ENCODE measurements at places on chromosomes 1 and 21.

- DNase-seq, result no peak
Observed at GRCh38 chr1:66397192-66397591, 136.8 kb upstream of the SGIP1 start.

- no peak for DNase-seq
Observed at GRCh38 chr1:9302745-9303524, 10.2 kb downstream of the SPSB1 start.

DNA sequence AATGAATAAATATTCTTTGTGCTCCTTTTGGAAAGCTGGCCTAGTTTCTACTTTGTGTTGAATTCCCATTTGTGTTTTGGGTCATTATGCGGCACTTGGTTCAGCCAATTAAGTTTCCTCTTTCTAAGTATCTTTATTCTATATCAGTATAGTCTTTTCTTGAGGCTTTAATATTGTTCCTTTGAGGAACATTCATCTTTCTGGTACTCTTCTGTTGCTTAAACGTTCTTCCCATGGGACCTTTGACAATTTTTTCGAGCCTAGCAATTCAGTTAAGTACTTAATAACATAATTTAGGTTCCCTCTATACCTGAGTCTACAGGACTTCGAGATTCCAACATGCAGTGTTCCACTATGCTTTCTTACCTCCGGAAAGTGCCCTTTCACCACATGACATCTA is 24.9 kb downstream of the ZBTB40 start:
- DNase-seq, result no peak

DNA sequence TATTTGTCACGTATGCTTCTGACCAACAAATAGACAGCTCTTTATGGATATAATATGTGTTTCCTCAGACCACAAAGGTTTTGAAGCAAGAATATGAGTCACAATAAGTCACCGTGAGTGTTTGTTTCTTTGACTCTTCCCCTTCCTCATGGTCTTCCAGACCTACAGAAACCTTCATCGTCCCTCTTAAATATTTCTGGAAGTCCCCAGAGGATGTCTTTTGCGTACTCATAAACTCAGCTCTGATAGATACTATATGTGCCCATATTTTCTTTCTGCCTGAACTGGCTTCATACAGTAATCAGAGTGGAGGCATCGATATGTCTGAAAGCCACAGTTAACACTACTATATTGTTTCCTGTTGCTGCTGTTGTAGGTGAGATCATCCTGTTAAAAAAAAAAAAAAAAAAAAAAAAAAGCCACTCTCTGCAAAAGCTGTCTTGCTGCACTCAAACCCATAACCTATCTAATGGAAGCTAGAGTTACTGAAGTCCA is 38.4 kb downstream of the ADAMTS1 start:
- DNase-seq, result no peak

GRCh38 chr21:29077651-29078090 is 4.2 kb upstream of the CCT8 start:
- no peak for DNase-seq

DNA sequence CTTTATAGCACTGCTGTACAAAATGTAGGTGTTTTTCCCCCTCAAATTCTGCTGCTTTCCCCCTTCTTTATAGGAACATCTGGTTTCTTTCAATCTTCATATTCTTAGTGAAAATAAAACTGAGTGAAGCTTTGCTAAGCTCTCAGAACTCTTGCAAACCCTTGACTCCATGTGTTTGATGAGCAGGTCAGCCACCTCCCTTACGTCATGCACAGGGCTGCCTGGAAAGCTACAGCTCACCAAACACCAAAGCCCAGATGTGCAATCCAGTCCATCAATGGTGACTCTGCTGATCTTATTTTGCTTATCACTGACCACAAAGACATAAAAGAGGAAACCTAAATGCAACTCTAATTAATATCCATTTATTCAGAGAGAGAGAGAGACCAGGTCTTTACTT is 5.5 kb downstream of the CACNA1E start:
- no peak for DNase-seq

GRCh38 chr1:177737456-177737855 is 232.4 kb downstream of the SEC16B start:
- DNase-seq, result no peak

DNA sequence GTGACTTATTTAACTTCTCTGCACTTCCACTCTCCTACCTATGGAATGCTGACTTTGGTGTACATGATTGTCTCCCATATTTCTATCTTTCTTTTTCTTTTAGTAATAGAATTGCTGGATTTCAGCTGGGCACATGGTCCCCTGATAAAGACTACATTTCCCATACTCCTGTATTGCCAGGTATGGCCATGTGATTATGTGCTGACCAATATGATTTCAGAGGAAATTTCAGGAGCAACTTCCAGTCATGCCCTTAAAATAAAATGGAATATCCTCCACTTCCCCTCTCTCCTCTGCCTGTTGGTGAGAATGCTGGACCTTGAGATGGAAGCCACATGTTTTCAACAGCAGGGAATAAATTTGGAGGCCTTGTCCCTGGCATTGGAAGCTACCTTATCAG is 130.7 kb upstream of the IGSF21 start:
- DNase-seq, result no peak

- no peak for DNase-seq
Observed at GRCh38 chr1:229059671-229060539, 211.0 kb upstream of the RAB4A start.

DNA sequence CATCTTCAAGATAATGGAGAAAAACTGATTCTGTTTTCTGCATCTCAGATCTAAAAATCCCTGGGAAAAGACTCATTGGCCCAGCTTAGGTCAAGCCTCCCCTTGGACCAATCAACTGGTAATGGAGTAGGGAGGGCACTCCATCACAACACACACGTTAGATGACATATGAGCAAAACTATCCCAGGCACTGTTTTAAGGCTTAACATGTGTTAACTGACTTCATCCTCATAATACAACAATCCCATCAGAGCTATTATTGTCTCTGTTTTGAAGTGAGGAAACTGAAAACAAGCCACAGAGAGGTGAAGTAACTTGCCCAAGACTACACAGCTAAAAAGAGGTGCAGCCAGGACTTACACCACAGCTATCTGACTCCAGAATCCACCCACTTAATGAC is 14.7 kb upstream of the CITED4 start:
- DNase-seq, result no peak

DNA sequence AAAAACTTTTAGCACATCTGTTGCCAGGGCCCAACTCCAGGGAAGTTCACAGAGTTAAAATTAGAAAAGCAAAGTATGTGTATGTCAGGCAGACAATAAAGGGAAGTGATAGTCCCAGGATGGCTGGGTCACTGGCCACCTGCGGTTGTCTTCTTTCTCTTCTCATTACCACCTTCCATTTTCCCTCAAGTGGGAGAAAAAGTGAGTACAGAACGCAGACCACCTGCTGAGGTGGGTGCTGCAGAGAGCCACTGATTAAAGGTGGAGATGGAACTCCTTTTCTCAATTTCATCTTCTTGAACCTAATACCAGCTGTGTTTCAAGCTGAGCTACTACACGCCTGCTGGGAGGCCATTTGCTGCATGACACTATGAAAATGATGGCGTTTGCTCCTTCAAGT is 88.8 kb upstream of the PDE4B start:
- no peak for DNase-seq

GRCh38 chr1:7769673-7770412 is 1.3 kb upstream of the VAMP3 start:
- DNase-seq, result no peak

DNA sequence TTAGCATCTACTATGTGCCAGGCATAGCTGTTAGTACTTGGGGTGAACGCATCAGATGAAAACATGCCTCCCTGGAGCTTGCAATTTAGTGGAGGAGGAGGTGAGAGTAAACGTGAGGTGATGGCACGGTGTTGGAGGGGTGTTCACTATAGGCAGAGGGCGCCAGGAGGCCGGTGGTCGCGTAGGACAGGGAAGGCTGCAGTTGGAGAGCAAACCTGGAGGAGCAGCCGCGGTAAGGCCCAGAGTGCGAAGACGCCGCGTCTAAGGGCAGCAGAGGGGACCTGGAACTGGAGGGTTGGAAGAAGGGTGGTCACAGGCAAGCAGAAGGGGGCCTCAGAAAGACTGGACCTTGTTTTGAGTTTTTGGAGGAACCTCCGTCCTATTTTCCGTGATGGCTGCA is 30.2 kb upstream of the TRIM17 start:
- DNase-seq, result no peak

DNA sequence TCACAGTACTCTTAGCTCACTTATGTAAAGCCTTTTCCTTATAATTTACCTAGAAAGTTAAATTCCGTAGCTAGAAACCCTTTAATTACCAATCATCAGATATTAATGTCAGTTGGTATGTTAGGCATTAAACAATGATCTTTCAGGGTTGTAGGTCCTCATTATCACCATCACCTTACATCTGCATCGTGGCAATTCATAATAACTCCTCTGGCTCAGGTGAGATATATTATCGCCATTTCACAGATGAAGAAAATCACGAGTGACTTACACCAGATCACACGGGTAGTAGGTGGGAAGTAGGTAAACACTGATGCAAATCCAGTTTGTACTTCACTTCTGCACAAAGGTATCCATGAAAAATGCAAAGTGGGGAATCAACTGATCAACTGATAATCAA is 639 bp downstream of the NUP133 start:
- DNase-seq, result no peak

- DNase-seq, result no peak
Observed at GRCh38 chr1:76613886-76614285, 253.4 kb upstream of the ST6GALNAC5 start.

- DNase-seq, result no peak
Observed at GRCh38 chr1:191588905-191589304, 569.4 kb upstream of the RGS18 start.

- no peak for DNase-seq
Observed at GRCh38 chr1:208189183-208189582, 55.0 kb downstream of the PLXNA2 start.

DNA sequence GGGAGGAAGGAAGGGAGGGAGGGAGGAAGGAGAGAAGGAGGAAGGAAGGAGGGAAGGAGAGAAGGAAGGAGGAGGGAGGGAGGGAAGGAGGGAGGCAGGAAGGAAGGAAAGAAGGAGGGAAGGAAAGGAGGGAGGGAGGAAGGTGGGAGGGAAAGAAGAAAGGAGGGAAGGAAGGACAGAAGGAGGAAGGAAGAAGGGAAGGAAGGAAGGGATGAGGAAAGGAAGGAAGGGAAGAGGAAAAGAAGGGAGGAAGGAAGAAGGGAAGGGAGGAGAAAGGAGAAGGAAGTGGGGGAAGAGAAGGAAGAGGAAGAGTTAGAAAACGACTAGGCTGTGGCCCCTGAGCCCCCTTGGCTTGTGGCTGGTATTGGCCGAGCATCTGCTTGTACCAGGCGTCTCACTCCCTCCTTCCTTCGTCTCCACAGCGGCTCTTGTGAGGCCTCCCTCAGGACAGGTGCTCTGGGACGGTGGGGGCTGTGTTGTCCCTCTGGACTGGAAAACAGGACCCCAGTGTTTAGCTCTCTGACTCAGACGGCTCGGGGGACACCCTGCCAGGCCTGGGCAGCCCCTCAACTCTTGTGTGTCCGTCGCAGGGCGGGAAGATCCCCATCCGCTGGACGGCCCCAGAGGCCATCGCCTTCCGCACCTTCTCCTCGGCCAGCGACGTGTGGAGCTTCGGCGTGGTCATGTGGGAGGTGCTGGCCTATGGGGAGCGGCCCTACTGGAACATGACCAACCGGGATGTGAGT is 36.2 kb upstream of the C1QA start:
- DNase-seq, result no peak

GRCh38 chr1:43009274-43009673 is 50.6 kb upstream of the SLC2A1 start:
- no peak for DNase-seq

GRCh38 chr1:206122686-206123085 is 5.5 kb upstream of the AVPR1B start:
- DNase-seq, result no peak

DNA sequence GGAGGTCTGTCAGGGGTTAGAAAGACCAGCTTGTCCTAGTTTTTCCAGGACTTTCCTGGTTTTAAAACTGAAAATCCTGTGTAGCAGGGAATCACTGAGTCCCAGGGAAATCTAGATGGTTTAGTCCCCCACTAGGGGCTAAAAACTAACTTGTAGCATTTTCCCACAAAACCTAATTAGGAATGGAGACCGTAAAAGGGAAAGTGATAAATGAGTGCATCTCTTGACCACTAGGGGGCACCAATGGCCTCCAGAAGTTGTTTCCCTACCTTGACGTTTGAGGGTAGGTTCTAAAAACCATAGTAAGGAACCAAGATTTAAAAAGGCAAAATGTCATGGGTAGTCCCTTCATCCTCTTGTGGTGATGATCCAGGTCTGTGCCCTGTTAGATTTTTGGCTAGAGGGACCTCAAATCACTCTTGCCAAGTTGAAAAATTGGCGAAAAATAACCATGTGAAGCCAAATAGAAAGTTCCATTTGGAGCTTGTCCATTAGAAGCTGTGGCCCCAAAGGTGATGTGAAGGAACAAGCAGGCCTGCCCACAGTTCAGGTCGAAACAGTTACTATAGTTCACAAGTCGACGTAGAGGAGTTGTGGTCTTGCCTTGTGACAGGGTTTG is 24.5 kb downstream of the CLIC6 start:
- no peak for DNase-seq

GRCh38 chr1:244056577-244056976 is 5.5 kb downstream of the ZBTB18 start:
- DNase-seq, result no peak

GRCh38 chr1:155277902-155278688 is 832 bp downstream of the HCN3 start:
- no peak for DNase-seq

- no peak for DNase-seq
Observed at GRCh38 chr21:26983576-26983975, 16.7 kb upstream of the ADAMTS5 start.

DNA sequence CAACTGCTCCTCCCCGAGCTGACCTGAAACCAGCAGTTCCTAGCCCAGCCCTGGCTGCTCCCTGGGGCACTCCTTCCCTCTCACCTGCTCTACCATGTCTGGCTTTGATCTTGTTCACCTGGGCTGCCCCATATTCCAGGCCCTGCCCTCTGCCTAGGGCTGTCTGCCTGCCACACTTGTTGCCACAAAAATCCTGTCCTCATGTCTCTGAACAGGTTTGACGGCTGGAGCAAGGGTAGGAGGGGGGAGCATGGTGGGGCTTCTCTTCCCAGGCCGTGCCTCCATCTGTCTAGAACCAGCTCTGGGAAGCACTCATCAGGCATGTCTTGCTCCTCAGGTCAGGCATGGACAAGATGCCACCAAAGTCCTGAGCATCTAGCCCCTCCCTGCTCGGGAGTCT is 44.3 kb upstream of the WNT2B start:
- no peak for DNase-seq

- DNase-seq, result no peak
Observed at GRCh38 chr1:66359269-66359668, 174.7 kb upstream of the SGIP1 start.

DNA sequence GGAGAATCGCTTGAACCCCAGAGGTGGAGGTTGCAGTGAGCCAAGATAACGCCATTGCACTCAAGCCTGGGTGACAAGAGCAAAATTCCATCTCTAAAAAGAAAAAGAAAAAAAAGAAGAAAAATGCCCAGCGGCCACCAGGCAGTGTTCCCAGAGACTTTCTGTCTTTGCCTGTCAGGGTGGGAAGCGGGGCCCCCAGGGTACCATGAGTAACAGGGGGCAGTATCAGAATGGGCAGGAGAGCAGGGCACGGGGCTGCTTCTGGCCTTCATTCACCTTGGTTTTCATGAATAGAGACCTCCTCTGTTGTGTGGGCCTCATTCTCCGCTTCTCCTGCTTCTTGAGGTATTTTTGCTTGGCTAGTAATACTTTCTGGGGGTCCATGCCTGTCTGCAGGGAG is 20.4 kb downstream of the SLC26A9 start:
- no peak for DNase-seq

- DNase-seq, result no peak
Observed at GRCh38 chr1:69693921-69694675, 126.4 kb downstream of the LRRC7 start.

- peak; percentile 59 for DNase-seq
Observed at GRCh38 chr1:25810341-25811299, 9.1 kb upstream of the MTFR1L start.

All from D721Med (cell line).